ENCODE measurements at places on chromosomes 3 and 15. TPM values are rescaled to one million over a fixed set of nuclear protein-coding genes. Genes with fewer than 3 reads are reported as not detected.

- DNase-seq = no peak
Observed at GRCh38 chr3:59257506-59257905, 207.7 kb upstream of the CFAP20DC start.

- DNase-seq = no peak
Observed at GRCh38 chr15:84810073-84810840, 6.9 kb upstream of the ALPK3 start.

GRCh38 chr15:68598171-68599152 is 19.7 kb downstream of the CORO2B start:
- no peak for DNase-seq

LDHAL6B gene
- not detected for total RNA-seq

GOLGA6D gene
- total RNA-seq = not detected

Measured in prostate gland (tissue), 2 donors.